ENCODE measurements at places on chromosomes 5 and 9.
A peak's percentile ranks its signal among the peaks of the same experiment; 100 is the strongest.

DNA sequence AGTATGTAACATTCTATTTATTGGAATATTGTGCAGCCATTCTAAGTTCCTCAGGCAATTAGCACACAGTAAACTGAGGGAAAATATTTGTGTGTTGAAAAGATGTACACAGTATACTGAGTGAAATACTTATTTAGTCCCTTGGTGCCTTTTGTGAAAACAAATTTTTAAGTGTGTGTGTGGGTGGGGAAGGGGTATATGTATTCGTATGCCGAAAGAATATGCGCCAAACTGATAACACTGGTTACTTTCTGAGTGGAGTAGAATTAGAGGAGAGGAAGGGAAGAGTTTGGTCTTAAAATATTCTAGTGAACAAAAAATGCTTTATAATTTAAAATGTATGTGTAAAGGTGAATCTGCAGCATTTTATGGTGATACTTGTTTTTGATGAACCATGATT lies 3.1 kb downstream of the DCP2 start:
- no peak for DNase-seq

- DNase-seq, result no peak
Observed at GRCh38 chr5:133266527-133266878, 214.7 kb downstream of the HSPA4 start.

DNA sequence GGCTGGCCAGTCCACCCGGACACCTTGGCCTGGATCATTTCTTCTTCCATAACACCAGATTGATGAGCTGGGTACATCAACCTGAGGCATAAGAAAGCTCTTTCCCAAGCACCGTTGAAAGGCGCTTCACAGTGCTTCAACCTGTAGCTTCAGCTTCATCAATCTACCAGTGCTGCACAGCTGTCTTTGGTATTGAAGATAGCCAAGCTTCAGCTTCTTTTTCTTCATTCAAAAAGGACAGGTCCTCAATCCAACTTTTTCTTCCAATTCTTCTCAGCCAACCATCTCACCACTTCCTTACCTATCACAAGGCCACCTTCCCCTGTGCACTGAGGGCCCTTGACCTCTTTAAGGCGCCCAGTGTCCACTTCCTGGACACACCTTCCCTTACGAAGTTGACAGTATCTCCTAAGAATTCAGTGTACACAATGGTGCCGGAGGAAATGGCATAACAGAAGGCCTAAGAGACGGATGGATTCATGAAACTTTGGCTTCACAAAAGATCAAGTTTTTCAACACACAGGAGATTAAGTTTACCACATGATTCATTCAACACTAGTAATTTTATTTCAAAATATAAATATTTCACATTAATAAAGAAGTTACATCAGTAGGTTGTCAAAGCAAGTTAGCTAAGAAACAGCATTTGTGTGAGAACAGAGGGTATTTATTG lies 1.4 kb upstream of the CTNNAL1 start:
- DNase-seq, result no peak

- no peak for DNase-seq
Observed at GRCh38 chr5:89106480-89106879, 223.5 kb upstream of the MEF2C start.

GRCh38 chr9:69916950-69917349 lies 96.3 kb downstream of the CFAP95 start:
- DNase-seq, result no peak

GRCh38 chr9:34694811-34695210 lies 3.7 kb upstream of the CCL19 start:
- DNase-seq, result no peak

GRCh38 chr9:82037126-82037525 lies 48.6 kb downstream of the SPATA31D1 start:
- no peak for DNase-seq

GRCh38 chr5:168226012-168226411 lies 65.4 kb upstream of the WWC1 start:
- no peak for DNase-seq

DNA sequence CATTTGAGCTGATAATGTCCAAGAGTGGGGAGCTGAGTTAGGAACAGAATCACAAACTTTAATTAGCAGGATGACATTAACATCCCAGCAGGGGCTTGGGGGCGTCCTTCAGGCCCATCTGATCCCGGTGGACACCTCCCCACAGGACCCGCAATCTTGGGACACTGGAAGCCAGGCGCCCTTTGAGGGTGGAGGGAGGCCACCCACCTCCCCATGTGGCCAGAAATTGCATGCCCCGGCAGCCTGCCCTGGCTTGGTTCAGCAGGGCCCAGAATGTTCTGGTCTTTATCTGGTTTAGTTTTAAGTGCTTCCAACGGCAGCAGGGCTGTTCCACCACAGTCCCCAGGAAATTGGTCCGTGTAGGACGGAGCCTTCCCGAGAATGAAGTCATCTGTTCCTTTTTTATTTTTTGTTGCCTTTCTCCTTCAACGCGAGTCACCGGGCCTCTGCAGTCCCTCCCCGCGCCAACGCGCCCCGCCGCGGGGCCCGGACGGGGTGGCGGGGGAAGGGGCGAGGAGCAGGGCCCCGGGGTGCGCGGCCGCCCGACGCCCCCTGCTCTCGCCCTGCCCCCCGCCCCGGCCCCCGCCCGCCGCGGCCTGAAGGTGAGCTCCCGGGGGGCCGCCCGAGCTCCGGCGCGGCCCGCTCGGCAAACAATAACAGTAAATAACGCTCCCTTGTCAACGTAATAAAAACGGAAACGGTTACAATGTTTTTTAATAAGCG lies 207.9 kb downstream of the C9orf50 start:
- no peak for DNase-seq

DNA sequence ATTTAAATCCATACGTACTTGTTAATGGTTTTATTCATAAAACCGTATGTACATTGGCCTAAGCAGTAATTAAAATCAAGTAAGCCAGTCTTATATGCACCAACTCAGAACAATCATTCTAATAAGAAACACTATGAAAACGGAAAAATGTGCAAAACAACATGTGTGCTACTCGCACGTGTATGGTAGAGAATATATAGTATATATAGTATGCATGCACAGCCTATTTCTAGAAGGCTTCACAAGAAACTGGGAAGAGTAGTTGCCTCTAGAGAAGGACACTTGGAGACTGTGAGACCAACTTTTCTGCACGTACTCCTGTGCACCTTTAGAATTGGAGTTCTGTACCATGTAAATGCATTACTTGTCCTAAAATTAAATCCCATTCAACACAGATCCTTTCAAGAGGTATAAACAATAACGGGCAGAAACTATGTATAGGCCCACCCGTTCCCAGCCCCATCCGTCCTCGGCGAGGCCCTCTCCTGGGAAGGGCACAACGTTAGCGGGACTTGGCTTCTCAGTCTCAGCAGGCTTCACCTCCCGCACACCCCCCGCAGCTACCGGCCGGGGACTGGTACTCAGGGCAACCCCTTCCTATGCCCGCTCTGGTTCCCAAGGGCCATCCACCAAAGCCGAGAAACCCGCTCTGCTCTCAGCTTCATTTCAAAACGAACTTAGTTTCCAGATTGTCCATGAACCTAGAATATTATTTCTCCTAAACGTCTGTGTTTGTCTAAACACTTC lies 2.0 kb downstream of the CDC14B start:
- no peak for DNase-seq

DNA sequence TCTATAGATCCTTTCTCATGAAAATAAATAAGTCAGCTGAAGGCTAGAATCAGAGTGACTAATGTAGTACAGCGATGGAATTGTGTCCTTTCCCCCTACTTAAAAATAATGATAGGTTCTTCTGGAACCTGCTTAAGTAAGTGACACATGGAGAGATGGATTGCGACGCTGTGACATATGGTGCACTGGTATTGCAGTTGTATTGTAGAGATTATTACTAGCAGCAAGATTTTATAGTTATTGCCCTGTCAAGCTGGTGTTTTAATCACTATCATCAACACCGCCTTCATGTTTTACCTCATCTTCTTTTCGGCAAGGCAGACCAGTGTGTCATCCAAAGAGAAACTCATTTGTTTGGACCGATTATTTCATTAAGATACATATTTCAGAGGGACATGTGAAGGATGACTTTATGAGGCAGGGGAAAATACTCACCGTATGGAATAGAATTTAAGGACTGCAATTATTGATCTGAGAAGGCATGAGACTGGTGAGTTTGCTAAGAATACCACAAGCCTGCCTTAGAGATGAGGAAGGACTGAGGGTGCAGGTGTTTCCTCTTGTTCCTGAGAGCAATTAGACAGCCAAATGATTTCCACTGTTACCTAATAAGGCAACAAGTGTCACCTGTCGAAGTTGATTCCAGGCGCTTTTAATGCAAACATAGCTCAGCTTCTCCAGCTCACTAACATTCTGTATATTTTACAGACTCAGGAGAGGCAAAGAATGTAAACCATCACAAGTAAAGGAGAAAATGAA lies 1855.5 kb downstream of the MAT2B start:
- DNase-seq, result no peak

- no peak for DNase-seq
Observed at GRCh38 chr5:62627901-62628300, 49.3 kb downstream of the LRRC70 start.

- no peak for DNase-seq
Observed at GRCh38 chr5:134041570-134042411, 37.0 kb upstream of the VDAC1 start.

DNA sequence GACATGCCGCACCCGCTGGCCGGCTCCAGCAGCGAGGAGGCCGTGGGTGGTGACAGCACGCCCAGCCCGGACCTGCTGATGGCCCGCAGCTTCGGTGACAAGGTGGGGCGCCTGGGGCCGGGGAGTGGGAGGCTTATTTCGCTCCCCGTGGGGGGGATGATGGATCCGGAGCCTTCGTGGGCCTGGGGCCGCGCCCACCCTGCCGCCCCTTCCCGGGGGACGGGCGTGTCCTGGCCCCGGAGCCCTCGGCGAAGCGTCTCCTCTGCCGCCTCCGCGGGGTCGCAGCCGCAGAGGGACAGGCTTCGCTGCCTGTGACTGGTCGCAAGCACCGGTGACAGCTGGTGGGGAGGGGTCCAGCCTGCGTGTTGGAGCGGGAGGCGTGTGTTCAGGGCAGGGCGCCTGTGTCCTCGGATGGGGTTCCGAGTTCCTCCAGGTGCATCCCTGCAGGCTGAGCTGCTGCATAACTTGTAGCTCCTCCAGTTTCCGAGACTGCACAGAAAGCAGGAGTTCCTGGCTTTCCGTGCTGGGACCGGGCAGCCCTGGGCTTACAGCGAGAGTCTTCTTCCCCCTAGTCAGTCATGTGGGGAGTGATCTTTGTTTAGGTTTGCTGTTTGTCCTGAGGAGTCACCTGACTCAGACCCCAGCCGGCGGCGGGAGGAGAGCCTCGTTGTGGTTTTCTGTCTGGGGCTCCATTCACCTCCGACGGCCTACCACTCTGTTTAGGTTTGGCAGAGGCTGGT lies 666 bp downstream of the SNX30 start:
- DNase-seq, result peak; percentile 56

- DNase-seq, result no peak
Observed at GRCh38 chr5:127290019-127290945, at the start of gene MEGF10. Gene MEGF10, plus strand, starts transcription at chr5:127290796. Its CDS starts 40,513 bp downstream, at chr5:127331309.

DNA sequence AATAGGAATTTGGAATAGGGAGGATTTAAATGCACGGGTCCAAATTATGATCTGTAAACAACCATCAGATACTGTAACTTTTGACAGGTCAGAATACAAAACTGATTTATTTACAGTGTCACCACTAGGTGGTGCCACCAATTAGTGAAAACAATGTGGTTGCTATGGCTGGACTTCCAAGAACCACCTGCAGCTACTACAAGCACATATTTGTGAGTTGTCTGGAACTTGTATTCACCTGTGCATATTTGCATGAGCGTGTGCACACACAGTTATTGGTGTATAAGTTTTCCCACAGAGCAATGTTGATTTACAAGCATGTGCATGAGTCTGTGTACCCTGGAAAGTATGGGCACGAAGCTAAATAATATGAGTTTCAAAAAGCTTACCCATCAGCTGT lies 3.0 kb upstream of the HRCT1 start:
- DNase-seq, result no peak

DNA sequence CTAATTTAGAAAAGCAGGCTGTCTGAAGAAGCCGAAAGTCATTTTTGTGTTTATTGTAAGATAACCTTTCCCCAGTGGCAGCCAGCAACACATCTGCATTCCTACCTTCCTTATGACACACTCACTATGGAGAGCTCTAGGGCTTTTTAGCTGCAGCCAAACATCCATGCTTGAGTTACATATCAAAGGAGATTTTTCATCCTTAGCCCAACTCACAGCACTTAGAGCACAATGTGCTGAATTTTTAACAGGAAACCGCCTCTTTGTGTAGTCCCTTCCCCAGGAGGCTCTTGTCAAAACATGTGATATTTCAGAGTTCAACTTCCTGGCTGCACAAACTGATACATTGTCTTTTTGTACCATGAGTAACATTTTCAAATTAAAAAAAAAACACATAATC lies 379.2 kb downstream of the CTNND2 start:
- no peak for DNase-seq

- no peak for DNase-seq
Observed at GRCh38 chr9:30967476-30967875, 1417.0 kb upstream of the ACO1 start.

DNA sequence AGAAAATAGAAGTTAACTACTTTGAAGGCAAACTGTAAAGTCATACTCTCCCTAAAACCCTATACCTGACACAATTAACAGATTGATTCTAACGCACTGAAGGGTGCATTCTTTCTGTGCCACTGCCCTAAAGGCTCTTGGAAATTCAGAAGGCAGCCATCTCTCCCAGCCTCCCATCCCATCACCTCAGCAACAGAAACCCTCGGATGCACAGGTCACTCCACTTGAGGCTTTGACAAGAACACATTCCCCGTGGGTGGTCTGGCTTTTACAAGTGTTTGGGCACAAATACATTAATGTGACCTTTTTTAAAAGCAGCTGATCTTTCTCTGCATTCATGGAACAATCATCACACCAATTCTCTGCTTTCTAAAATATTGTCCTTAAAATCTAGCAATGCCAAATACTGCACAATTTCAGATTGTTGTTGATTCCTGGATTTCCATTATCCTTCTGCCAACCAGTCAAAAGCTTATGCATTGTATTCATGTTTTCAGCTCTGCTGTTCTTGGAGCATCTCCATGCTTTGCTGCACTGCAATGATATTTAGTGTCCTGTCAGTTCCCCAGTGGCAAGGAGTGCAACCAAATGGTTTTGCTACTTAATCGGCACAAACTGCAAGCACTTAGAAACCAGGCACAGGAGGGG lies 175.6 kb downstream of the TMEM161B start:
- DNase-seq, result no peak

GRCh38 chr5:90421136-90421535 lies 11.6 kb upstream of the CETN3 start:
- no peak for DNase-seq

DNA sequence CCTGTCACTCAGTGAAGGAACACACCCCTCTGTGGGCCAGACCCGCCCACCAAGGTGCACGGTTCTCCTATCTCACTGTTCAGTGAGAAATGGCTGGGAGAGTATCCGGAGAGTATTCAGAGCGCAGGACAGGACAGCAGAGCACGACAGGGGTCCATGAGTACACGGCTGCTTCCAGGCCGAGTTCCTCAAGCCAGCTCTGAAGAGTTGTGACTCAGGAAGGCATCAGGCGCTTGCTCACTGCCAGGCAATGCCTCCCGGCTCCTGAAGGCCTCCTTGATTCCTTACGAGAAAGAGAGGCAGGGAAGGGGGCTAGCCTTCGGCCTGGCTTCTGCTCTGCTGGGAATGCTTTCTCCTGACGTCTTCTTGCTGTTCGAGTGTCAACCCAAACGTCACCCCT lies 132.1 kb upstream of the PPP1R26 start:
- DNase-seq, result no peak
